ENCODE measurements at places on chromosomes 1 and 21.
A peak's percentile ranks its signal among the peaks of the same experiment; 100 is the strongest.

DNA sequence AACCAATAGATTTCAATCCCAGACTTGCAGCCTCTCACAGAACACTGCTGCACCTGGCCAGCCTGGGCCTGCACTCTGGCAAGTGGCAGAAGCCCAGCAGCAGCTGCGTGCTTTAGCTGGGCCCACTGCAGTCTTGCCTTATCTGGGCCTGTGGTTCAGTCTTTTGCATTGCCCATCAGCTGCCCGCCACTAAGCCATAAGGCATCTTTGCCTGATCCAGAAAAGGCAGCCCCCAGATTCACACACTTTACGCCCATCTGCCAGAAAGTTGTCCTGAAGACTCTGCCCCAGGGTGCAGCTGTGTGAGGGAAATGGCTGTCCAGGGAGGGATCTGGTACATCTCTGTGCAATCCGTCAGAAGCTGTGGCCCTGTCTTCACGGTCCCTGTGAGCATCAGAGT is 217.0 kb downstream of the DNAH14 start:
- no peak for DNase-seq

DNA sequence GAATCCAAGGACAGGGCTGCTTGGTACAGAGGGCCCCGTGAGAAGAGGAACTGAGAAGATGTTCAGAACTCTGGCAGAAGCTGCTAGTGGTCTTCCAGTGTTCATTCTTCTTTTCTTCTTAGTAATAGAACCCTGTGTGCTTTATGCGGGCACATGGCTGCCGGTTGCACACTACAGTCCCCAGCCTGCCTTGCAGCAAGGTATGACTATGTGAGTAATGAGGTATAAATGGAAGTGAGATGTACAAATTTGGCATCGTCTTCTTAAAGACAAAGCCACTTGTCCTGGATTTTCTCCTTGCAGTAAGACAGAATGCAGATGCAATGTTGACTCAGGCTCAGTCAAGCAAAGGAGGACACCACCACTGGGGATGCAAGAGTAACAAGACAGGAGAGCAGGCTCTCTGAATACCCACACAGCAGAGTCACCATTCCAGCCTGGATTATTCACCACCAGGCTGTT is 15.0 kb upstream of the ATP1B1 start:
- peak; percentile 32 for DNase-seq

DNA sequence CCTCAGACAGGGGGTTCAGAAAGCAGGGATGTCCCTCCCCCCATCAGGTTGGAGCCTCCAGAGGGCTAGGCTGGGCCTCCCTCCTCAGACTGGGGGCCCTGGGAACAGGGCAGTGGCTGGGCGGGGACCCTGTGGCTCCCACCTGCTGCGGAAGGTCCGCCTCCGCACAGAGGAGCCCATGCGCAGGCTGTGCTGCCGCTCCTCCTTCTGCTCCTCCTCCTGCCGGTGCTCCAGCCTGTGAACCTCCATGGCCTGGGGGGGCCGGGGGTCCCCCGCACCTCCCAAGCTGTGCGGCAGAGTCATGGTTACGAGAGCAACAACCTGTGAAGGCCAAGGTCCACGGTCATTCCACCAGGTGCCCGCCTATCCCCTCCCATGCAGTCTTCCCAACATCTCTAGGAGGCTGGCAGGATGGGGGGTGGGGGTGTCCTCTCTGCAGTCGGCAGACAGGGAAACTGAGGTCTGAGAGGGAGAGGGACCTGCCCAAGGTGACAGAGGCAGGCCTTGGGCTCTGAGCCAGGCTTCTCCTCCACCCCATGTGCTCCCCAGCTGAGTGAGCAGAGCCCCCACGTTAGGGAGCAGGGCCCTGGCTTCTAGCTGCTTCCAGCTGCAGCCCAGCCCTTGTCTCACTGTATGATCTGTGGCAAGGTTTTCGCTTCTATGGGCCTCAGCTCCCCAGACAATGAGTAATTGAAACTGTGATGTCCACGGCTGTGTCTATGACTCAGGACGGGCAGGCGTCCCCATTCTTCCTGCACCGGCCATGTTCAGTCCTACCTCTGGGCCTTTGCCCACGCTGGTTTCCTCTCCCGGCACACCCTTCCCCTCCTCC is 3.4 kb downstream of the MYOM3 start:
- DNase-seq = no peak

DNA sequence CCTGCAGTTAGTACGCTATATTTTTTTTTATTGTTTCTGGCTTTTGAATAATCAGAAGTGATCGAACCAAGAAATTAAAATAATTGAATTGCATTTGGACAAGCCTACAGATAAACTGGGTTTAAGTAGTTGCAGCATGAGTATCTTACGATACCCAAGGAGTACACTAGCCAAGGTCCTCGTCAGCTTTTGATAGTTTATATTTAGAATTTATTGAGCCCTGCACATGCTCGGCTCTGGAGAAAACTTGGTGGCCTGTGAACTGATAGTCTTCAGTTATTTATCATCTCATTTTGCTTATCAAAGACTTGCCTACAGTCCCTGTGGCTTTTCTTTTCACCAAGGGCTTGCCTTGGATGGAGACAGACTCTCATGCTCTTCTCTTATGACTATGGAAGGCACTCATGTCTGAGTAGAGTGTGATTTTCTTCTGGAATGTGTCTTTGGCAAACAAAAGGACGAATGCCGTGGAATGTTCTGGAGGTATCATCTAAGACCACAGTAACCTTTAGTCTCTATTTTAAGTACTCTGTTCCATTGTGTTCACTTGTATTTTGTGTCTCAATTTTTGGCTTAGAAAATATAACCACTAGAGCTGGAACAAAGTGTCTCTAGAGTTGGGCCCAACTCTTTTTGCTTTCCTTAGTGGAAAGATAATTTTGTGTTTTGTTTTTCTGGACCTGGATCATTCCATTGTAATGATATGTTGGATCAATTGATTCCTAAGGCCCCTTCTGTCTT is 35.9 kb downstream of the BCL9 start:
- no peak for DNase-seq

DNA sequence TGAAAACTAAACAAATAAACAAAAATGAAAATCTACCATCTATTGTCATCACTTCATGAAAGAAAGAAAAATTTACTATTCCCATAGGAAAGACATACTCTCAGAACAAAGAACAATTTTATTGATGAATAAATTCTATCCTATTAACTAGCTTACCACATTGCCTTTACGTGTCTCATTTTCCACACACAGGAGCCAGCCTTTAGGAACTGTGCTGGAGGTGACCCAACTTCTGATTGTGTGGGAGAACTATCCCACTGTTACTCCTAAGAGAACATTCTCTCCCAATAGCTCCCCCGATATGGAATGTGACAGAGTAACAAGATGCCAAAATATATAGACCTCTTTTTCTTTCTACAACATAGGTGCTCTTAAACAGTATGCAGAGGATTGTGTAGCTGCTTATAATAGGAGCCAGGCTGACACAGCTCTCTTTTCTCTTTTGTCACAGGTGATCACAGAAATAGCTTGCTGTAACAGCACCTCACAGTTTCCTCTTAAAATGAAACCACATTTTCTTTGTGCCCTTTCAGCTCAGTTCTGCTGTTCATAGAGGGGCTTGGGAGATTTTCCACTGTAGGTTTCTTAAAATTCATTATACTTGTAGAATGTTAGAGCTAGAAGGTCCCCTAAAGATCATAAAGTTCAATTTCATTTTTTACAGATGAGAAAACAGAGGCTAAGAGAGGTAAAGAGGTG is 35.5 kb downstream of the C21orf91 start:
- no peak for DNase-seq

GRCh38 chr1:224113918-224114786 is at the start of gene FBXO28:
FBXO28 (plus strand) TSS chr1:224114111; CDS start chr1:224114130, 19 bp downstream.
- DNase-seq = peak; percentile 92

DNA sequence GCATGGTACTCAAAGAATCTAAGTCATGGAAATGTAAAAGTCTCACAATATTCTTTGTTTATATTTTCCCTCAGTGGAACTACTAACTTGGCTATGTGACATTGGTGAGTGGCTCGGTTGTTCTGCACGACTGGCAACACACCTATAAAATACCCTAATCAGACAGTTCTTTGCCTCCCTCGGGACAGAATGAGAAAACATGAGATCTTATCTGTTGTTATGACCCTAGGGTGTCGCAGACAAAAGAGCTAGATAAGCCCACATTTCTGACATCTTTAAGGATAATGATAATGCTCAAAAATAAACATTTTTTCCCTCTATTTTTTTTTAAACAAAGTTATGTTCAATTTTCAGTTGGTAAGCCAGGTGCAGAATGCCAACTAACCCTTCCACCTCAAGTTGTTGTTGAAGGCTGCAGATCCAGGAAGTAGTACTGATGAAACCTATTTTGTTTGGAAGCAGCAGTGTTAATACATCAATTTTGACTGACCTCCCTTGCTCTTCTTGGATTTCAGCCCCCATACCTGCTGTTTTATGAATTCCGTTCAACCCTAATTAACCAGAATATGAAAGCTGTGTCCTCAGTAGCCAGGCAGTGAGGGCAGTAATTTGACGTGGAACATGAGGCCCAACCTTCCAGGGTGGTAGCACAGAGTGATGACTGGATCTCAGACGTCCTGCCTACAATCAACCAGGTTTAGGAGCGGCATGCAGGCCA is 108.7 kb upstream of the DUSP10 start:
- DNase-seq = no peak

- DNase-seq = no peak
Measured at GRCh38 chr1:239505094-239505493, 118.7 kb downstream of the CHRM3 start.

GRCh38 chr1:27044613-27045151 is 32.0 kb upstream of the TENT5B start:
- peak; percentile 88 for DNase-seq

- DNase-seq = no peak
Measured at GRCh38 chr21:30714456-30714855, 4.1 kb downstream of the KRTAP21-3 start.

GRCh38 chr1:207612762-207613161 is 32.2 kb upstream of the CR1L start:
- DNase-seq = no peak

DNA sequence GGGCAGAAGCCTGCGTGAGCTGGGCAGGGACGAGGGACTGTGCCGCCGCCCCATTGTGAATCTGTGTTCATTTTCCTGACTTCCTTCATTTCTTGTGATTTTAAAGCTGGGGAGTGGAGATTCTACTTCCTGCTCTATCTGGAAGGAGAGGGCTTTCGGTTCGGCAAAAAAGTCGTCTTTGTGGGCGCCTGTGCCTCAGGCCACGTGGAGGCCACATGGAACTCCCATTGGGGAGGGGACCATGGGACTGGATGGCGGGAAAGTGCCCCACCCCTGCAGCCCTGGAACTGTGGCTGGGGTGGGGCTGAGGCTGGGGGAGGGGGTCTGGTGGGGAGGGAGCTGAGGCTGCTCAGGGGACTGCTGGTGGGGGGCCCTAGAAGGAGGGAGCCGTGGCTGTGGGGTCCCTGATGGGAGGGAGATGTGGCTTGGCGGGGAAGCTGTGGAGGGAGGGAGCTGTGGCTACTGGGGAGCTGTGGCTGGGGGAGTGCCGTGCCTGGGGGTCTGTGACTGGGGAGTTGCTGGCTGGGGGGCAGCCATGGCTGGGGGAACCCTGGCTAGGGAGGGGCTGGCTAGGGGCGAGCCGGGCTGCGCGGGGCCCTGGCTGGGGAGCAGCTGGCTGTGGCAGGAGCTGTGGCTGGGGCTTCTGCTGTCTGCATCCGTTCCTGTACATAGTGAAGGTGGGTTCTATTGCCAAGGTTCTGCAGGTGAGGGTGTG is 31.5 kb downstream of the COL18A1 start:
- no peak for DNase-seq

DNA sequence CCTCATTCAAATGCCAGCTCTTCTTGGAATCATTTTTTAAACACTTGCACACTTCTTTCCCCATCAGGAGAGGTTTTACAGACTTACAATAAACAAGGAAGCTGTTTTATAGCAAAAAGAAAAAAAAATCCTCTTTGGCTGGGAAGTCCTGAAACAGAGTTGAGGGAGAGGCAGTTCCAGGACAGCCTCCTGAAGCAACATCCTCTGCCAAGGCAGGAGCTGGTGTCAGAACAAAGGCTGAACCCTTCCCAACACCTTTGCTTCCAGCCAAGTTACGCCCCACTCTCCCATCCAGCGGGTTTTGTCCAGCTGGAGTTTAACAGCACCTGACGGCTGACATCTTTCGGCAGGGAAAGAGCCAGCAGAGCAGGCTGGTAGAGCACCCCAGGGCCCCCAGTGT is 287.8 kb downstream of the RRAGC start:
- peak; percentile 46 for DNase-seq

- no peak for DNase-seq
Measured at GRCh38 chr1:111378791-111379190, 48.7 kb downstream of the OVGP1 start.

- DNase-seq = no peak
Measured at GRCh38 chr1:22264464-22265341, 121.8 kb upstream of the WNT4 start.

GRCh38 chr1:192787914-192788585 is 20.8 kb upstream of the RGS2 start:
- peak; percentile 24 for DNase-seq

GRCh38 chr1:230429067-230429735 is 3.1 kb upstream of the PGBD5 start:
- DNase-seq = peak; percentile 61

DNA sequence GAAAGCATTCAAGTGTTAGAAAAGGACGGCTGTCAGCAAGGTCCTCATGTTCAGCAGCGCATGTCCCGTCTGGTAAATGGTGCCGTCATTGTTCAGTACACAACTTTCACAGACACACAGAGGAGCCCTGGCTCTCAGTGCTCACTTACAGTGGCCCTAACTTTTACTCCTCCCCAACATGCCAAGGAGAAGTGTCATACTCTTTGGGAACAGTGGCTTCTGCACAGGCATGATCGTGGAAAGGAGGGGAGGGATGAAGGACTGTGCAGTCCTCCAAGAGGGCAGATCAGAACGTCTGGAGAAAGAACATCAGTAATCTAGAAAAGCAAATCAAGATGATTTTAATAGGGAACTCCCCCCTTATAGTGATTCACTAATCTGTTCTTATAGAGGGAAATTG is 3.8 kb upstream of the GRHL3 start:
- no peak for DNase-seq

DNA sequence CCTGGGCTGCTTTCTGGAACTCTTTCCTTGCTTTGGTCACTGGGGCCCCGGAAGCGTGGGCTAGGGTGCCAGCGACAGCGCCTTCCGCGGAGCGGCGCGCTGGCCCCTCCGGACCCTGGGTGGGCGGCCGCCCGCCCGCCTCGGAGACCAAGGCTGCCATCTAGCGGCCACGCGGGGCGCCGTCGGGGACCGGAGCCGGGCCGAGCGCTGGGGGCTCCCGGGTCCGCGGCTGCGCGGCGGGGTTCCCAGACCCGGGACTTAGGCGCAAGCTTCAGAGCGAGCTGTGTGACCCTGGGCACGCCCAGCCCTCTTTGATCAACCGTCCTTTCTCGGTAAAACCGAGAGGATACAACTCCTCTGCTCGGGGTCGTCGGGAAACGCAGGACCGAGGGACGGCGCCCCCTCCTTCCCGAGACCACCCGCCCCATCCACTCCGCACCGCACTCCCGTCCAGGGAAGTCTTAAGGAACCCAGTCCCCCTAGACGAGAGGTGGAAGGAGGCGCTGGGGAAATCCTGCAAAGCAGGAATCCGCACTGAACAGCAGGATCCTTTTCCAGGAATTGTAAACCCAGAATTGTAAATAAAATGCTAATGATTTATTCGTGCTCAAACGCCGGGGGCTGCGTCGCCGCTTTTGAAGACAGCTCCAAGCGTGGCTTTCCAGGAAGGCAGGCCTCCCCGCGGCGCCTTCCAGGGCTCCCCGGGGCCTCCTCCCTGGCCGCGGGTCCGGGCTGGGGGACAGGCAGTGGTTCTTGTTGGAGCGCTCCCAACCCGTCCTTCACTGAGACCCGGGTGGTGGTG is 41.2 kb downstream of the RRAGC start:
- peak; percentile 34 for DNase-seq

All from midbrain (tissue), 1 donor.